ENCODE measurements at places on chromosomes 3 and 15.

DNA sequence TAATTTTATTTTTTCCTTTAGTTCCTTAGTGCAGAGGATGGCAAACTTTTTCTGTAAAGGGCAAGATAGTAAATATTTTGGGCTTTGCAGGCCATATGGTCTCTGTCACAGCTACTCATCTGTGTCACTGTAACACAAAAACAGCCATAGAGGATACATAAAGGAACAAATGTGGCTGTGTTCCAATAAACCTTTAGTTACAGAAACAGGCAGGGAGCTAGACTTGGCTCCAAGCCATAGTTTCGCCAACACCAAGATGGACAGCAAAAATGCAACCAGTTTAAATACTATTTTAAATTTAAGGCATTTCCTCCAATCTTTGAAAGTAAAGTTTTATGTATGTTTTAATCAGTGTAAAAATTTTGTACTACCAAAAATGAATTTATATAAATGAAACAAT, 753.4 kb downstream of the FHIT start:
- peak; percentile 91 for DNase-seq

GRCh38 chr3:158106766-158107471, 699 bp upstream of the SHOX2 start:
- DNase-seq: peak; percentile 74

GRCh38 chr3:184808021-184808420, 3.9 kb upstream of the VPS8 start:
- DNase-seq: no peak

DNA sequence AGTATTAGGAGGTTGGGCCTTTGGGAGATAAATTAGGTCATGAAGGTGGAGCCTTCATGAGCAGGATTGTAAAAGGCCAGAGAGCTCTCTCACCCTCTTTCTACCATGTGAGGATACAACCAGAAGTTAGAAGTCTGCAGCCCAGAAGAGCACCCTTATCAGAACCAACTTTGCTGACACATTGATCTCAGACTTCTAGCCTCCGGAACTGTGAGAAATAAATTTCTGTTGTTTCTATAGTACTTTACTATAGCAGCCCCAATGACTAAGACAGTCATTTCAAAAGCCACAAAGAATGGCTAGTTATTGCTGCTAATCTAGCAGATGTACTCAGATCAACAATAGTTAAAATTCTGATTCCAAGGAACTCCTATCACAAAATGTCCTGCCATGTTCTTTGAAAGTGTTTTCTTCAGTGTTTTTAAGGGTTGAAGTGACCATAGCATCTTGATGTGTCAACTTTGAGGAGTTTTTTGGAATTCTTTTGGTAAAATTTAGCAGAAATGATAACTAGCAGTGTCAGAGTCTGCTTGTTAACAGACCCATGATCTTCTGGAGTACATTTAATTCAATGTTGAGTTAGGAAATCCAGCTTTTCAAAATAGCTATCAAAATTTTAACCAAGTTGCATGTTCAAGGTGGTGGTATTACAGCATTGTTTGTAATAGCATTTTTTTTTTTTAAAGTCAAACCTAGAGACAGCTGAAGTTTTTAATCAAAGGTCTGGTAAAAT, 10.3 kb downstream of the DZIP3 start:
- no peak for DNase-seq

DNA sequence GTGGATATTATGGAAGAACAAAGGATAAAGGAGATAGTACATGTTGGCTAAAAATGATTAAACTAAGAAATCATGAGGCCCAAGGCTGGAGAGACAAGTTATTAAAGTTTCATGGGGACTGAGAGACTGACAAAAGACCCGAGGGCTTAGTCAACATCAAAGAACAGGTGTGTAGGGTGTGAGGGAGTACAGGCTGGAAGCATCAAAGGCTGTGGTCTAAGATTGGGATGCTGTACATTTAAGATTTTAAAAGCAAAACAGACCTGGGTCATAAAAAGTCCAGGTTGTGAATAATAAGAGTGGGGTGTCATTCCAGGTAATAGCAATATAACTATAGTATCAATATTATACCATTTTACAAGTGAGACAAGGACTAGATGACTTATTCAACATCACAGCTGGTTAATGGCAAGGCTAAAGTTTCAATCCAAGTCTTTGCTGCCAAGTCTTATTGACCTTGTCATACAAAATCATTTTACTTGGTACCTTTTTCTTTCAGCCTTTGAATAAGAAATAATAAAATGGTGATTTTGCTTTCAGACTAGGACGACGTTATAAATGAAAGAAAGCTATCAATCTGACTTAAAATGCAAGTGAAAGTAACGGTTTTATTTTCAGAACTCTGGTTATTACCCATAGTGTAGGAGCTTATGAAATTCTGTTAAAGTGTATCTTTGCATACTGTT, 211.6 kb downstream of the TNIK start:
- DNase-seq: no peak

DNA sequence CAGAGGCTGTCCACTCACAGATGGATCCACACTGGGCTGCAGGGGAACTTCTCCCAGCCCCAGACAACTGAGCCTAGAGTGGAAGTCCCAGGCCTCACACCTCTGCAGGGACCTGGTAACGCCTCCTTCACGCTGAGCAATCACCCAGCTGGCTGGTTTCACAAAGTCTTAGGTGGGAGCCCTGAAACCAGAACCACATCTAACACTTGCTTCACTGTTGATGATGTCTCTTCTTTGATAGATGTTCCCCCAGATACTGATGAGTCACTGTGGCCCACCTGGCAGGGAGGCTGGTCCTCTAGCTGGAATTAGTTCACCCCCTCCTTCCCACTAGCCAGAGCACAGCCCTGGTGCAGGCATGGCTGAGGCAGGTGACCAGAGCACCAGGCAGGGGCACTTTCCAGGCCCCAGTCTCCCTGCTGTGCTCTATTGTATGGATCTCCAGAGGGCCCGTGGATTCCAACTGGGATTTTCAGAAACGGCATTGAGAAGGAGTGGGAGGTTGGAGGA, 33.5 kb downstream of the MYL3 start:
- DNase-seq: peak; percentile 32
